ENCODE measurements at places on chromosomes 5 and 9.
A peak's percentile ranks its signal among the peaks of the same experiment; 100 is the strongest.

DNA sequence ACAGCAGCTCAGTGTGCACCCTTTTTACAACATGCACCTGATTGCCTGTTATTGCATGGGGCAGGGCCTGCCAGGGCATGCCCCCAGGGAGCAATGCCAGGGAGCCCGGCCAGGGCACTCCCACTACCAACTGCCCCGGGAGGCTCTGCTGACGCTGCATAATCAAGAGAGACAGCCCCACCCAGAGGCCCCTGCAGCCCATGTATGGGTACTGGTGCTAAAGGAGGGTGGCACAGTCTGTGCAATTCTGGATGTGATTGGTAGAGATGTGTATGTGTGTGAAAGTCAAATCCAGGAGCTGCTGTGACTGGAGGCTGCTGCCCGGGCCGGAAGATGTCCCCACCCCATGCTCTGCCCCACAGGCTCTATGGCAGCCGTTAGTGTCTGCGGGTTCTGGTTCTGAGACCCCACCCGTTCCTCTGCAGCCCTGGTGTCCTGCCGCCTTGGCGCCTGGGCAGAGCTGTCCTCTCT is 3.9 kb upstream of the NEURL1B start:
- DNase-seq = no peak

DNA sequence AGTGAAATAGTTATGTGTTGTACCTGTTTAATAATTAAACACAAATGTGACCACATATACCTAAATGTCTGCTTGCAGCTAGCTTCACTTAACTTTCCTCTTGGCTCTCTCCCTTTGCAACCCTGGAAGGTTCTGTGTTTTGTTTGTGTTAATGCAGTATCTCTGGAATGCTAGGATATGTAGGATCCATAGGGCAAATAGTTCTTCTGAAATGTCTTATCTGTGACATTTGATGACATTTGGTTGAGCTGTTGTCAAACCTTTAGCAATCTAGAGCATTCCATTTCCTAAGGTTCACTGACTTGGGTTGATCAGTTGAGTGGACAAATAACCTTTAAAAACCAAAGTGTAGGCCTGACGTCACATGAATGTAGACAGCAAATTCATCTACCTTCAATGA is 21.8 kb downstream of the CTNNA1 start:
- no peak for DNase-seq

DNA sequence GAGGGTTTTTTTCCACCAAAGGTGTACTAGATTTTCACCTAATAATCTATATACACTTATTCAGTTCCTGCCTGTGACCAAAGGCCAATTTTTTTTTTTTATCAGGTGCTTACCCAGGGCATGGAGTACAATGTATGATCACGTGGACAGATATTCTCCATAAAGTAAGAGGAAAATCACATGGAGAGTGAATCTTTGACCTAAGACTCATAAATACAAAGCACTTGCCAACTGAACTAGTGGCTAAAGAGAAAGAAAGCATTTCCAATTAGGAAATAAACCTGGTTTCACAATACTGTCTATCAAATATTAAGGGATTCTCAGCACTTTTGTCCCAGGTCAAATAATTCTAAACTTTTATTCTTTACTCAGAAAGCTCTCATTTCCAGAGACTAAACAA is 33.0 kb upstream of the CEP120 start:
- no peak for DNase-seq

GRCh38 chr5:32740651-32741050 is 29.5 kb downstream of the NPR3 start:
- no peak for DNase-seq

DNA sequence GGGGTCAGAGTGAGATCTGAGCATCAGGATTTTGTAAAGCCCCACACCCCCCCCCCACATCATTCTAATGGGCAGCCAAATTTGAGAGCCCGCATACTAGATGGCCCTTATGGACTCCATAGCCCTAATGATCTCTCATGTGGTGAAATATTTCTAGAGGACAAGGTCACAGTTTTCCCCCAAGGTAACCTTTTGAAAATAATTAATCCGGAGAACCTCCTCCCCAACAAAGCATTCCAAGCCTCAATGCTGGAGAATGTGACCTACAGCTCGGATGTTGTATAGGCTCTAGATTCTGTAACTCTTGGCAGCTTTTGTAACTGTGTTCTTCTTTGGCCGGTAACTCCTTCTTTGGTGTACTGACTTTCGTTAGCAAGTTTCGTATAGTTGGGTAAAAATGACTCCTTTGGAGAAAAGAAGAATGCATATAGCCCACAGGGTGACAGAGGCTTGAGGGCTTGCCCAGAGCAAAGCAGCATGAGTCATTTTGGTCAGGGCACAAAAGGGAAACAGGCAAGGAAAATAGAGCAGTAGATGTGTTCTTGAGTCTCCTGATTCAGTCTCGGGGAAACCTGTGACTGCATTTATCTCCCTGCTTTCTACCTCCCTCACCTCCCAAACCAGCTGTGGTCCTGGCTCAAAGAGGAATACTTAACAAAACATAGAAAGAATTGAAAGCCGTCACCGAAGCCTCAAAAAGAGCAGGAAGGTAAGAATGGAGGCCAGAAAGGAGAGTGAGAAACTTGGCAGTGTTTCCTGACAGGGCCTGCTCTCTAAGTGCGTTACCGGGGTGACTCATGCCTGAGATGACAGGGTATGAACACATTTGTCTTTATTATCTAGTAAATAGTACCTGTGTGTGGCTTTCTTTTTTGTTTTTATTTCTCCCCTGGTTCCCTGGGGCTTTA is 6.6 kb upstream of the XPA start:
- peak; percentile 91 for DNase-seq

GRCh38 chr5:135824541-135825041 is 9.9 kb upstream of the SLC25A48 start:
- DNase-seq = no peak

GRCh38 chr5:150309886-150310239 is 7.2 kb upstream of the ARSI start:
- DNase-seq = no peak

DNA sequence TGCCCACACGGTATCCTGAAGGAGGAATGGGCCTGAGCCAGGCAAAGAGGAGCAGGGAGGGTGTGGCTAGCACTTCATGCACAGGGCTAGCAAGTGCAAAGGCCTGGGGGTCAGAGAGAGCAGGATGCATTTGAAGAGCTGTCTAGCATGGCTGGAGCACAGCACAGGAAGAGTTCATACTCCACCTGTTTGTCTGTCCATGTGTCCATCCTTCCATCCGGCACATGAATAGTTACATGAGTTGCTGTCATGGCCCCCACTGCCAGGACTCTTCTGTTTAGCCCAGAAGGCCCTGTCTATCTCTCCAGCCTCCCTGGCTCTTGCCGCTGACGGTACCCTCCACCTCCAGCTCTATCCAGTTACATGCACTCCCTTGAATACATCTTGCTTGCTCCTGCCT is 17.1 kb downstream of the RGS3 start:
- no peak for DNase-seq

DNA sequence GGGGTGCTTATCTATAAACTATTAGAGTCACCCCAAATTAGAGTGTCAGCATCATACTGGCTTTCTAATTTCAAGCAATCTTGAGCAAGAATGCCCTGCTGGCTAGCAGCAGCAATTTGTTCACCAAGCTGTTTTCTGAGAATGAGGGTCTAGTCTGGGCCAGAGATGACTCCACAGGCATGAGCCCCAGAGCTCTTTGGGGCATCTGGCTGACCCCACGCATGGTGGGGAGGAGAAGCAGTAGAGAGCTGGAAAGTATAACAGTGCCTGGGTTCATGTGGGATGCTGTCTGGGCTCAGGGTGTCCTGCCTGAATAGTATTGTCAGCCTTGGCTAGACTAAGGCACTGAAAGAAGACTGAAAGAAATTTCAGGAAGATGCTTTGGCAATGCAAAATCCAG is 64.9 kb downstream of the C6 start:
- DNase-seq = no peak

GRCh38 chr5:29992248-29992647 is 1201.2 kb upstream of the CDH6 start:
- DNase-seq = no peak

DNA sequence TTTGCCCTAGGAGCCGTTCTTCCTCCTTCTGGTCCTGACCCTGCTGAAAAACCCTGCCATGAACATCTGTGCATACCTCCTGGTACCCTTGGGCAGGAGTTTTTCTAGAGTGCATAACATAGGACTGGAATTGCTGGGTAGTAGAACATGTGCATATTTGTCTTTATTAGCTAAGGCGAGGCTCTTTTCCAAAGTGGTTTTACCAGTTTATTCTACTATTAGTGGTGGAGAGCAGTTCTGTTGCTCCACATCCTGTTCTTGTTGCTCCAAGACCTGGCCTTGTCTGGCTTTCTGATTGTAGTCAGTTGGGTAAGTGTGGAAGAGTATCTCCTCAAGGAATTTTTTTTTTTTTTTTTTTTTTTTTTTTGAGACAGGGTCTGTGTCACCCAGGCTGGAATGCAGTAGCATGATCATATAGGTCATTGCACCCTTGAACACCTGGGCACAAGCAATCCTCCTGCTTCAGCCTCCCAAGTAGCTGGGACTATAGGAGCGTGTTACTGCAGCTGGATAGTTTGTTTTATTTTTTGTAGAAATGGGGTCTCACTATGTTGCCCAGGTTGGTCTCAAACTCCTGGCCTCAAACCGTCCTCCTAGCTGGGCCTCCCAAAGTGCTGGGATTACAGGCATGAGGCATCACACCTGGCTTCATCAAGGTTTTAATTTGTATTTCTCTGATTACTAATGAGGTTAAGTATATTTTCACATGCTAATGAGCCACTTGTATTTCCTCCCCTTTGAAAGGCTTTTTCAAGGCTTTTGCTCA is 85.2 kb downstream of the SPRY4 start:
- DNase-seq = no peak

- no peak for DNase-seq
Measured at GRCh38 chr5:43663916-43664315, 60.9 kb downstream of the NNT start.

- DNase-seq = no peak
Measured at GRCh38 chr9:120532891-120533290, 47.1 kb downstream of the CDK5RAP2 start.

- no peak for DNase-seq
Measured at GRCh38 chr9:136901516-136902258, 15.4 kb downstream of the TRAF2 start.

- DNase-seq = no peak
Measured at GRCh38 chr5:127951791-127952190, 131.8 kb upstream of the SLC12A2 start.

DNA sequence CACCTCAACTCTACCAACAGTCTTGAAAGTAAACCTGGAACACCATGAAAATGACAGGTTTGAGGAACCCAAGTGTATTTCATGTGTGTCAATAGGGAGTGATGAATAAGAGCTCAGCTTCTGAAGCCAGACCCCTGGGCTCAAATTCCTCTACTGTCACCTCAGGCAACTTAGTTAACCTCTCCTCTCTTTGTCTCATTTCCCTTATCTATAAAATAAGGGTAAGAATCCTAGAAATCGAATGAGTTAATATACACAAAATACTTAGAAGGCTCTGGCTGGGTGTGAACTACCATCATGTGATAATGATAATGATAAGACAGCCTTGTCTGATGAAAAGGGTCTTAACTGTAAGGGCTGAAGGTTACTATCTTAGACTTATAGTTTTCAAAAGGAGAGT is 66.3 kb downstream of the PIP5K1B start:
- DNase-seq = no peak

DNA sequence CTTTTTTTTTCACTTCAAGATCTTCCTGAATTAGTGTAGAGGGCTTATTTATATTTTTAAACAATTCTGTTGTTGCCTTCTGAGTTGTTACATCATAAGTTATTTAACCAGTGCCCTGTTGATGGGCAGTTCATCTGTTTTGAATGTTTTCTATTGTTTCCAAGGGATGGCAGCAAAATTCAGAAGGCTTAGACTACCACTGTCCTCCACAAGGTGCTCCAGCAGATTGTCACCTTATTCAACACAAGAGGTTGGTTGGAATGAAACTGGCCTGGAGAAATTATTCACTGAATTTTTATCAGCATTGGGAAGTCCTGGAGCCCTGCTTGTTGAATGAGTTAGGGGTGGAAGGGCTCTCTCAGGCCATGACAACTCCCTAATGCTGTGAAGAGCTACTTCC is 1.3 kb upstream of the KLHL9 start:
- no peak for DNase-seq

DNA sequence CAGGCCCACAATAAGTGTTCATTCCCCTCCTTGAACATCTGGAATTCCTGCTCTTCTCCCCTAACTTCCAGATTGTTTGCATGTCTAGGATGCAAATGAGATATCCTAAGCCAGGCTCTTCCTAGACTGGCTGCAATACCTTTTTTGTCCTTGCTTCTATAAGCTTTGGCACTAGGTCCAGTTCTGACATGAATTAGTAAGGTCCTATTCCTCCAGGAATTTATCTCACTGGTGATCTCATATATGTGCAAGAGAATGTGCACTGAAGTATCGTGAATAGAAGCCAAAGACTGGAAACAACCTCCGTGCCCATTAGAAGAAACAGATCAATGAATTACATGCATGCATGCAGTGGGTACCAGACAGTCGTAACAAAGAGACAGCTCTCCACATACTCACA is 25.2 kb downstream of the DUSP1 start:
- DNase-seq = no peak

GRCh38 chr5:147658293-147658932 is 124.1 kb downstream of the JAKMIP2 start:
- DNase-seq = peak; percentile 13

DNA sequence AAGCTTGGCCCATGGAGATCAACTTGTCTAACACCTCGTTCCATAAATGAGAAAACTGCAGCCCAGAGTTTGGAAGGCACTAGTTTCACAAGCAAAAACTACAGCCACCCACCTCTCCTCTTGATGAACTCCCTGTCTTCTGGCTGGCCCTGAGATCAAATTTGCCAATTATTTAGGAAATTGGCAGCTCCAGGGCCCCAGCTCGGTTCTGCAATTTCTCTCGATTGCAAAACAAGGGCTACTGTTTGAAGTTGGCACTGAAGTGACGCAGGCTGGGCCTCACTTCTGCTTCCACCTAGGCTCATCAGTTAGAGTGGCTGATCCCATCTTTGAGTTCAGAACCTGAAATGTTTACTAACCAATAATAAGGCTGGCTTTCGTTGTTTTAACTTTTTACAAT is 3.7 kb upstream of the GPX3 start:
- DNase-seq = no peak

Data from astrocyte of the cerebellum (primary cell).